ENCODE measurements at places on chromosomes 16 and 17.

DNA sequence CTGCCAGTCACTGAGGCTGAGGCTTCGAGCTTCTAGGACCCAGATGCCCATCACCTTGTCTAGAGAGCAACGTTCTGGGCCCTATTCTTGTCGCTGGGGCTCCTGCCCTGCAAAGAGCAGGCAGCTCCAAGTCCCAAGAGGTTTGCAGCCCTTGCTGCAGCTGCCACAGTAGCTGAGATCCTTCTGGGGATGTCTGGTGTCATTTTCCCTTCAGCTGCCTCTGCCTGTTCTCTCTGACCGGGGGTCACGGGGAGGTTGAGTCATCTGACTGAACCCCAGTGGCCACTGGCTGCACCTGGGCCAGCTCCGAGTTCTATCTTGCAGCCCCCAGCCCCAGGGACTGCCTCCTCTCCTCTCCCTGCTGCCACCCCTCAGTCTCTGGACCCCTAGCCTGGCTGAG, 4.9 kb downstream of the WSCD1 start:
- no peak for DNase-seq

DNA sequence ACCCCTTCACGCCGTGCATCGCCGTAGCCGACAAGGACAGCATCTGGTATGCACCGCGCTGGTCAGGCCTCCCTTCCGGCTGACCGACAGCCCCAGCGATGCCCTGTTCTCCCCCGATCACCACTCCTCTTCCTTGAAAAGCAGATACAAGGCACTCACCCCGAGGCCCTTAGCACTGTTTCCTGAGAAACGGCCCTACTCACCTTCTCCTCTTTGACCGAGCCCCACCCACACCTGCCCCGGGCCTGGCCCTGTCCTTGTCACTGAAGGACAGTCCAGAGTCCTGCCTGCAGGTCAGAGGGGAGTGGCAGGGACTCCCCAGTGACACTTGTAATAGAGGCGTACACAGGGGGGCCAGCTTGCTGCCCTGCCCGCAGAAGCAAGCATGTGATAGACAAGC, 45.9 kb upstream of the CHMP6 start:
- DNase-seq, result no peak

GRCh38 chr16:10558305-10558704, 22.1 kb downstream of the EMP2 start:
- no peak for DNase-seq

GRCh38 chr17:18084256-18084655, 3.5 kb upstream of the DRG2 start:
- no peak for DNase-seq

DNA sequence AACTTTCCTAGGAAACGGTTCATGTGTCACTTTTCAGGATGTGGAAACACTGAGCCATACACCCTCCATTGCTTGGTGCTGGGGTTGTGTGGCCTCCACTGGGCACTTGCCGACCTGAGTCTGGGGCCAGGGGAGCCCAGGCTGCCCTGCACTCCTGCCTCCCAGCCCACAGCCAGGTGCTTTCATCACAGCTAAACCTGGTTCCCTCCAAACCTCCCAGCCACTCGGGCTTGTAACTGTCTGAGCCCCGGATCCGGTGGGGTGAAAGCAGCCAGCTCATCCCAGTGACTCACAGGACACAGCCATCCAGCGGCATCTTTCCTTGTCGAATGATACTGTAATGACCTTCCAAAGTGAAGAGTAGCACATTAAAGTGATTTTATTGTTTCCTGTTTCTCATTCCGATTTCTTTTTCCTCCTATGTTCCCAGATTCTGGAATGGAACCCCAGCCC, 19.8 kb downstream of the CARHSP1 start:
- no peak for DNase-seq

DNA sequence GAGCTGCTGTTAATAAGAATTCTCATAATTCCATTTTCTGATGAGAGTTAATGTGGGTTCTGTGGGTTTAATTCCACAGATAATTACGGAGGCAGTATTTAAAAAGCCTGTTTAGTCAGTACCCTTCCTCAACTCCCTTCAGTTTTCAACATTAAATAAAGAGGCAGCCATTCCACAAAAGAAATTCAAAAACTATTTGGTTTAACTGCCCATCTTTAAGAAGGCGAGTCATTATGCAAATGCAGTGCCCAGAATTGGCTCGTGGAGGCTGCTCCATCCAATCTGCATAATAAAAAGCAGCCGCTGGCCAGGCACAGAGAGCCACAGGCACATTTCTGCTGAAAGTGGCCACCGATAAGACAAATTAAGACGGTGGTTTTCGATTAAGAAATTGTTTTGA, 194.4 kb upstream of the TOX3 start:
- no peak for DNase-seq

DNA sequence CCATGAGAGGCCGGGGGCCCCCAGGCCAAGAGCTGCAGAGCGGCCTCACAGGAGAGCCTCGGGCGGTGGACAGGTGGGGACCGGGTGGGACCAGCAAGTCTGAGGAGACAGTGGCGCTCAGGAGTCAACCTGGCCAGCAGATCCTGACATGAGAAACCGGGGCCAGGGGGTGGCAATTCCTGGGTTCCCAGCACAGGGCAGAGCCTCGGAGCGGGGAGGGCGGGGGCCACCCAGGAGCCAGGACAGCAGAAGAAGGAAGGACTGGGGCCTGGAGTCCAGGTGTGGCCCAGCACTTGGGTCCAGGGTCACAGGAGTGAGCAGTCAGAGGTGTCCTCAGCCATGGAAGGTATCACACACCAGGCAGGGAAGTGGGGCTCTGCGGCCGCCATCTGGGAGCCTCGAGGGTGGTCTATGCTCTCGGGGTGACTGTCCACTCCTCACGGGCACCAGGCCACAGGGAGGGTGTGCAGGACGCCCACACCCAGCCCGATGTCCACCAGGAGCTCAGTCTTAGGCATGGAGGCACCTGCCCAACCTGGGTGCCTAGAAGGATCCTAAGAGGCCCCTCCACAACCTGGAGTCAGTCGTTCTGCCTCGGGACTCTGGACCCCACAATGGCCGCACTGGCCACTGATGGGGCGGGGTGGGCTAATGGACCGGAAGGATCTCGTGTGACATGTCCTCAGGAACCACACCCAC, 29.1 kb downstream of the PIEZO1 start:
- DNase-seq, result no peak

DNA sequence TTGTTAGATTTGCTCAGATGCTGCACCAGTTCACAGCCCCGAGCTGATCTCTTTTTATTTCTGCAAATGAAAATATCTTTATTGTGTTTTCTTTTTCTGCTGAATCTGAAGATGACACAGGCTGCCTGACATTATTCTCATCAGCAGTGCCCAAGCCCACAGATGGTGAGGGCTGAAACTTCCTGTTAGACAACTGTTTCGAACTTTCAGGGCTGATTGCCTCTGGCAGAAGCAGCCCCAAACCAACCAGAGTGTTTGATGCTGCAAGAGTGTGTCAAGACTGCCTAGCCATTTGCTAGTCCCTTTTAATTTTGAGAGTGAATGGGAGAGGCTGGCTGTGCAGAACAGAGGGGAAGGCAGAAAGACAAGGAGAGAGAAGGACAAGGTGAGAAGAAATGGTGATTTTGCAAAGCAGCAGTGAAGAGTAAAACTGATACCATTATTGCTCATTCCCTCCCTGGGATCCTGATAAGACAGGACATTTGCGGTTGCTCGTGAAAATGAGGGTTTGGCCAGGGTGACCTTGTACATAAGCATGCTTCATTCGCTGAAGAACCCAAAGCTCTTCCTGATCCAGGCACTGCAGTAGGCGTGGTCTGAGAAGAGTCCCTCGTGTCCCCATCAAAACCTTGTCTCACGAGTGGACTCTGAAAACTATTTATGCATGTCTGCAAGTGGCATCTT, 77.2 kb downstream of the TMEM114 start:
- DNase-seq, result peak; percentile 35

DNA sequence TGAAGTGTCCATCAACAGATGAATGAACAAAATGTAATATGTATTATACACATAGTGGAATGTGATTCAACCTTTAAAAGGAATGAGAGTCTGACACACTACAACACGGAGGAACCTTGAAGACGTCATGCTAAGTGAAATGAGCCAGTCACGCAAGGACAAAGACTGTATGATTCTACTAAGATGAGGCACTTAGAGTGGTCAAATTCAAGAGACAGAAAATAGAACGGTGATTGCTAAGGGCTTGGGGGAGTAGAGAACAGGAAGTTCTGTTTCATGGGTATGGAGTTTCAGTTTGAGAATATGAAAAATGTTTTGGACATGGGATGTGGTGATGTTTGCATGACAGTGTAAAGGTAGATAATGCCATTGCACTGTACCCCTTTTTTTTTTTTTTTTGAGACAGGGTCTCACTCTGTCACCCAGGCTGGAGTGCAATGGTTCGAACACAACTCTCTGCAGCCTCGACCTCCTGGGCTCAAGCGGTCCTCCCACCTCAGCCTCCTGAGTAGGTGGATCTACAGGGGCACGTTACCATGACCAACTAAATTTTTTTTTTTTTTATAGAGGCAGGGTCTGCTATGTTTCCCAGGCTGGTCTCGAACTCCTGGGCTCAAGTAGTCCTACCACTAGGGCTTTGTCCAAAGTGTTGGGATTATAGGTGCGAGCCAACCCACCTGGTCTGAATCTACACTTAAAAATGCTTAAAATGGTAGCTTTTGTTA, 2.9 kb upstream of the CCDC102A start:
- peak; percentile 91 for DNase-seq

- DNase-seq, result no peak
Observed at GRCh38 chr17:78128551-78129350, at the start of gene TMC6. Gene TMC6 (minus strand): TSS chr17:78128755. CDS start chr17:78126832, 1,923 bp downstream.

- DNase-seq, result no peak
Observed at GRCh38 chr16:22633280-22633679, 122.6 kb downstream of the NPIPB5 start.

DNA sequence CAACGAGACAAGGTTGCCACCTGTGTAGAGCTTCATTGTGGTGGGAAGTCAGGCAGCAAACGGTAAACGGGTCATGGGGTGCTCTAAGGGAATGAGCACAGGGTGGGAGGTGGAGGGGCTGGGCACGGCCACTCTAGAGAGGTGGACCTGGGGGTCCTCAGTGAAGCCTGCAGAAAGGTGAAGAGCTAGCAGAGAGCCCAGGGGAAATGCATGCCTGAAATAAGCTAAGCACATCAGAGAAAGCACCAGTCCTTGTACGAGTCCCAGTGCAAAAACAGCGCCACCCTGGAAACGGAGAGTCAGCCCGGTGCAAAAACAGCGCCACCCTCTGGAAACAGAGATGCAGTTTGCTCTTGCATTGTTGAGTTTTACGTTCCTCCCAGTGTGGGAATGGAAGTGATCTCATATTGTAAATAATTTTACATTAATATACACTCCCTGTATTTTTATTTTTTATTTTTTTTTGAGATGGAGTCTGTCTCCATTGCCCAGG, 65.0 kb downstream of the TBC1D16 start:
- DNase-seq, result no peak

GRCh38 chr17:53134548-53134947, 688.2 kb upstream of the KIF2B start:
- DNase-seq, result no peak

- DNase-seq, result no peak
Observed at GRCh38 chr17:68131456-68131855, 95.9 kb downstream of the KPNA2 start.

GRCh38 chr16:10181196-10182162, 749 bp downstream of the GRIN2A start:
- no peak for DNase-seq

DNA sequence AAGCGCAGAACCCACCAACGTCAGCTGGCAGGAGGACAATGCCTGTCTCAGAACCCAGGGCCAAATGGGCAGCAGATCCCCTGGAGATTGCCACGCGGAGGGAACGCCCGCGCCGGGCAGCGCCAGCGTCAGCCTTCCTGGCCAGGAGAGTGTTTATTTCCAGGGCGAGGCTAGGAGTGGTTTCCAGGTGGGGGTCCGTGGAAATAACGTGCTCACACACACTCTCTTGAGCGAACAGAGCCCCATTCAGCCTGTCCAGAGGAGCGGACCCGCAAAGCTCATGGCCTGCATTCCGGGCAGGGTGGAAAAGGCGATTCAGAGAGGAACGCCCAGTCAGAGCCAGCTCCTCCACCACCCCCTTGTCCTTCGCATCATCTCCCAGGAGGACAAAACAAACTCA, 40.3 kb downstream of the SDK2 start:
- no peak for DNase-seq

DNA sequence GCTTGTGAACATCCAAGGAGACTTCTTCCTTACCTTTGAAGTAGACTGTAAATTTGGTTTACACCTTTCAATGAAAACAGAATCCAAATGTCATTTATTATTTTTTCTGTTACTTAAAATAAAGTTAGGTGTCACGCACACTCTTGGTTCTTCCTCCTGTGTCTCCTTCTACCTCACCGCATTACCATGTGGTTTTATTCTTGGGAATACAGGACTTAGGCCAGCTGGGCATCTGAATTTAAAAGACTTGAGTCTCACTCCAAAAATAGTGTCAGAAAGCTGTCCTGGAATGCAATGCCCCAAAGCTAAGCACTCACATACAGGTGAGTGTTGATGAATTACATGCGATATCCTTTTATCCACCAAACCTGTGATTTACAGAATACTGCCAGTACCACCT, 66.4 kb downstream of the MAF start:
- no peak for DNase-seq

DNA sequence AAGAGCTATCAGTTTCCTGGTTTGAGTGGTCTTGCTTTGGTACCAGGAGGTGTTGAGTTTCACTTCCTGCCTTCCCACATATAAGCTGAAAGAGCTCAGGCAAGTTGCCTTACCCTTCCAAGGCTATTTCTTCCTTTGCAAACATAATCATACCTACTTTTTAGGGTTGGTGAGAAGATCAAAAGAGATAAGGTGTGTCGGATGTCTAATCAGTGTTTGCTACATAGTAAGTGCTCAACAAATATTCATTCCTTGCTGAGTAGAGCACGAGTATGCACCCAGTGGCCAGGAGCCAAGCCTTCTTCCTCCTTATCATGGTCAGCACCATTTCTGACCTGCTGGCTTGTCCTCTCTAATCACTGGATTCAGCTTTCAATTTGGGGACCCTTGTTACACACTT, 12.7 kb upstream of the TMEM98 start:
- no peak for DNase-seq

- no peak for DNase-seq
Observed at GRCh38 chr17:65550075-65550662, 11.3 kb downstream of the AXIN2 start.

GRCh38 chr17:48174833-48175523, 67.4 kb downstream of the SNX11 start:
- DNase-seq, result no peak

GRCh38 chr17:17527534-17527933, 31.3 kb upstream of the RASD1 start:
- no peak for DNase-seq

DNA sequence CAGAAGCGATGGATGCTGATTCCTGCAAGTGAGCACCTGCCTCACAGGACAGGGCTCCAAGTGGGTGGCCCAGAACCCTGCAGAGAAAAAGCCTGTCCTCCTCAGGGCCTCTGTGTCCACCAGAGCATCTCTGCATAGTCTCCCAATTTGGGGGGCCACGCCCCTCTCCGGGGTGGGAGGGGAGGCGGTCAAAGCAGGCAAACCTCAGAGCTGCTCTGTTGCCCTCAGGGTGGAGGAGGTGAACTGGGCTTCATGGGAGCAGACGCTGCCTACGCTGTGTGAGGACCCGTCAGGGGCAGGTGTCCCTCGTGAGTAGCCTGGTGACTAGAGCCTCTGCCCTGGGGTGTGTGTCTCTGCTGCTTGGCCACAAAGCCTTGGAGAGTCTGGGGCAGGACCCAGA, 19.3 kb downstream of the TRPV2 start:
- DNase-seq, result no peak

- DNase-seq, result no peak
Observed at GRCh38 chr16:81562174-81562849, 117.7 kb downstream of the CMIP start.

GRCh38 chr17:8476741-8477140, 41.1 kb downstream of the NDEL1 start:
- DNase-seq, result no peak

All from GM12864 (cell line).